ENCODE measurements at places on chromosomes 4 and X. TPM values are rescaled to one million over a fixed set of nuclear protein-coding genes. Genes with fewer than 3 reads are reported as not detected.
A peak's percentile ranks its signal among the peaks of the same experiment; 100 is the strongest.

GRCh38 chrX:41528784-41529183 lies 81.6 kb downstream of the NYX start:
- DNase-seq = no peak
- H3K36me3 ChIP-seq = peaks cover 37% of the 10 kb centered on the region
- H3K4me1 ChIP-seq = peaks cover 28% of the 10 kb centered on the region

Gene USP26
- not detected for total RNA-seq

- H3K4me1 ChIP-seq = no peaks in the 10 kb centered on the region
- no peak overlapping the region for H3K27ac ChIP-seq
- no peaks in the 10 kb centered on the region for H3K36me3 ChIP-seq
Observed at GRCh38 chrX:631802-632365, 1.3 kb downstream of the SHOX start.

GRCh38 chr4:185128272-185129119 lies 14.6 kb upstream of the SLC25A4 start:
- peak overlapping the region; percentile 71 for H3K4me3 ChIP-seq
- peaks cover 64% of the 10 kb centered on the region for H3K27me3 ChIP-seq
- no peak overlapping the region for H3K27ac ChIP-seq
- peaks cover 7% of the 10 kb centered on the region for H3K4me1 ChIP-seq
- no peak for DNase-seq

Gene UGT8
- total RNA-seq = not detected

DNA sequence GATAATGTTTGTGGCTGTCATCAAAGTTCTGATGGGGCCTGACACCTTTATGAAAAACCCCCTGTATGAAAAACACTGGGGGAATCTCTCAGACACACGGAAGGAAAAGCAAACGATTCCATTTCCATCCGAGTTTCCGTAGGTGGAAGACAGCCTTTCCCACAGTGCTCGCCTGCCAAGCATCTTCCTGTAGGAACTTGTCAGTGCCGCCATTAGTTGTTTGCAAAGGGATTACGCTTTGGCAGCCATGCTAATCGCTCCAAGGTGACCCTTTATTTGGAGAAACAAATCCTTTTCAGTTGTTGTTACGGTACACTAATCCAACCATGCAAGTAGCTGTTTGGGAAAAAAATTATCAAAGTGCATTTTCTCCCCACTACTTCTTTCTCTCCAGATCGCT lies 44.4 kb upstream of the STOX2 start:
- no peak for DNase-seq
- no peaks in the 10 kb centered on the region for H3K36me3 ChIP-seq
- H3K4me1 ChIP-seq = no peaks in the 10 kb centered on the region

DNA sequence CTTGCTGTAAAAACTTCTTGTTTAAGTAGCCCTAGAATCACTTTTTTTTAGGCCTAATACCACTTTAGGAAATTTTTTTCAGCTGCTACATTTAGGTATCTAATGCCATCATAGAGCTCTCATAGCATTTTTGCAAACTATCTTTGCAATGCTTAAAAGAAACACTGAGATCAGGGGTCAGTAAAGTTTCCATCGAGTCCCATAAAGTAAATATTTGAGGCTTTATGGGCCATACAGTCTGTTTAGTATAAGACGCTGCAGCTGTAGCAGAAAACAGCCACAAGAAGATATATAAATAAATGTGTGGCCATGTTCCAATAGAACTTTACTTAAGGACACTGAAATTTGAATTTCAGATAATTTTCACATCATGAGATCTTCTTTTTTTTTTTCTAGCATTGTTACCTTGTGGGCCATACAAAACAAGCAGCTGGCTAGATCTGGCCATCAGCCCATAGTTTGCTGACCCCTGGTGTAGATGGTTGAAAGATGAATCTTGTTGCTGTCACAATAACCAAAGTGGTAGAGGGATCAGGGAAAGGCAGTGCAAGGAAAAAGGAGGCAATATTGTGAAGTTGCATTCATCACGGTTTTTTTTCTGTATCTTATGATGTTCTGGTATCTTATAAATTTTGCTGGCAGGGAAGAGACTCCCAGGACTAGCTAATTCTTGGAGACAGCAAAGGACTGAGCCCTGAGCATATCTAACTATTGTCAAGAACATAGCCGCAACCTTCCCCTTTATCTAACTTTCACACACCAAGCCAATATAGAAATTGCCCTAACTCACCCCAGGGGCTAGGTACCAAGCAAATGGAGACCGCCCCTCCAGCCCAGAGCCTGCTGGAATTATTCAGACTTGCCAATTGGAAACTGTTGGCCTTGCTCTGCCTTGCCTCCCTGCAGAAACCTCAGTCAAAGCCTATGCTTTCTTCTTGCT lies 46.6 kb downstream of the RASGEF1B start:
- peaks cover 4% of the 10 kb centered on the region for H3K36me3 ChIP-seq
- no peaks in the 10 kb centered on the region for H3K27me3 ChIP-seq
- no peak overlapping the region for H3K4me3 ChIP-seq

Gene MGARP
- total RNA-seq = not detected

- H3K4me3 ChIP-seq = no peak overlapping the region
- no peaks in the 10 kb centered on the region for H3K4me1 ChIP-seq
- H3K27ac ChIP-seq = no peak overlapping the region
- DNase-seq = no peak
- H3K36me3 ChIP-seq = no peaks in the 10 kb centered on the region
- H3K27me3 ChIP-seq = no peaks in the 10 kb centered on the region
Observed at GRCh38 chrX:11967986-11968869, 170.0 kb upstream of the FRMPD4 start.

- H3K36me3 ChIP-seq = no peaks in the 10 kb centered on the region
- no peak for DNase-seq
- H3K27ac ChIP-seq = no peak overlapping the region
- no peaks in the 10 kb centered on the region for H3K4me1 ChIP-seq
Observed at GRCh38 chr4:13706120-13706519, 78.6 kb upstream of the BOD1L1 start.

GRCh38 chrX:27889878-27890277 lies 82.1 kb downstream of the MAGEB10 start:
- H3K27ac ChIP-seq = no peak overlapping the region
- H3K36me3 ChIP-seq = no peaks in the 10 kb centered on the region
- DNase-seq = no peak
- H3K27me3 ChIP-seq = no peaks in the 10 kb centered on the region
- no peak overlapping the region for H3K4me3 ChIP-seq
- no peaks in the 10 kb centered on the region for H3K4me1 ChIP-seq

DNA sequence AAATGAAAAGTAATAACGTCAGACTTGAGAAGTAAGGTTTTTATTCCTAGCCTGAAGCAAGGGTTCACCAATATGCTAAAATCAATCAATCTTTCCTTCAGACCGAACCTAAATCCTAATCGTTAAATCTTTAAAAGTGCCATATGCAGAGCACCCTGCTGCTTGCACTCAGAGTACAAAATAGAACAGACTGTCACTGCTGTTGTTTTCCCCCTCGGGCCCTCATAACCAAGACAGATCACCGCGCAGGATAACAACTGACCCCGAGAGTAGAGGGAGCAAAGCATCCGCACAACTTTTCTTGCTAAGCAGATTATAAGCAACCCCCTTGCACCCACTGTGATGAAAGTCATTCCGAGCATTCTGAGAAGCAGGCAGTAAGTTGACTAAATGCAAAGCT lies 550.9 kb upstream of the NDST4 start:
- H3K4me1 ChIP-seq = no peaks in the 10 kb centered on the region
- H3K27ac ChIP-seq = no peak overlapping the region
- H3K4me3 ChIP-seq = no peak overlapping the region
- H3K27me3 ChIP-seq = no peaks in the 10 kb centered on the region
- H3K36me3 ChIP-seq = no peaks in the 10 kb centered on the region
- no peak for DNase-seq

DNA sequence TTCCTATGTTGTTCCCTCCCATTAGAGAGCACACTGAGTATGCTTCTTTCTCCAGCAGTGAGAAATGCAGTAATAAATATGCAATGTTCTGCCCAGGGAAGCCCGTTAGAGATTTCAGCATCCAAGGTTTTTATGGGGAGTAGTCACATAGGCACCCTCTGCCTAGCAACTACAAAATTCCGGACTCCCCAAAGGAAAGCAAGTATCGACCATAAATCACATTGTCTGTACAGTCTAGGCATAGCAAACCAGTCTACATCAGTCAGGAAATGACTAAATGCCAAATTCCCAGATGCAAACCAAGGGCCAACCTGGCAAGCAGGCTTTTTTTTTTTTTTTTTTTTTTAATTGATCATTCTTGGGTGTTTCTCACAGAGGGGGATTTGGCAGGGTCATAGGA lies 34.8 kb downstream of the GPR101 start:
- no peak overlapping the region for H3K4me3 ChIP-seq
- no peaks in the 10 kb centered on the region for H3K4me1 ChIP-seq
- H3K27me3 ChIP-seq = no peaks in the 10 kb centered on the region
- no peak overlapping the region for H3K27ac ChIP-seq
- no peak for DNase-seq

DNA sequence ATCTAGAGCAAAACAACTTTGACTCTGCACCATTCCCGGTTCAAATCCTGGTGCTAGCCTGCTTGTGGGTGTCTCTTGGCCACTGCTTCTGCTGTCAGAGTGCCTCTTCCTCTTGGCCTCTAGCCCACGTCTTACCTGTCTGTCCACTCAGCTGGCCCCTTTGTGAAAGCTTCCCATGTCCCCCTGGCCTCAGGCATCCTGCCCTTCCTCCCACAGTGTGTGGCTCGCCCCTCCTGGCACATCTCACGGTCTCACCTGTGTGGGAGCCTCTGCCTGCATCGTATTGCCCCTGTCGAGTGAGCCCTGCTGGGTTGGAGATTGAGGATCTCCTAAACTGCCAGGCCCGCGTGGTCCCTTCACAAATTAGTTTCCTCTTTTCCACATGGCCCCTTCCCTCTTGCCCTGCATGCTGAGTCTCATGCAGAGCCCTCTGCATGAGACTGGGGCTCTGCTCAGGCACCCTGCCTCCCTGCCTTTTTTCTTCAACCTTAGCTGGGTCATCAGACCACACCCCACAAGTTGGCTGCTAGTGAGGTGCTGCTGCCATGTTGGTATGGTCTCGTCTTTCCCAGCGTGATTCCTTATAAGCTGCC lies 53.7 kb upstream of the TADA2B start:
- no peak for DNase-seq
- H3K27me3 ChIP-seq = no peaks in the 10 kb centered on the region
- H3K36me3 ChIP-seq = peaks cover 5% of the 10 kb centered on the region

Gene CYBB
- total RNA-seq = not detected

DNA sequence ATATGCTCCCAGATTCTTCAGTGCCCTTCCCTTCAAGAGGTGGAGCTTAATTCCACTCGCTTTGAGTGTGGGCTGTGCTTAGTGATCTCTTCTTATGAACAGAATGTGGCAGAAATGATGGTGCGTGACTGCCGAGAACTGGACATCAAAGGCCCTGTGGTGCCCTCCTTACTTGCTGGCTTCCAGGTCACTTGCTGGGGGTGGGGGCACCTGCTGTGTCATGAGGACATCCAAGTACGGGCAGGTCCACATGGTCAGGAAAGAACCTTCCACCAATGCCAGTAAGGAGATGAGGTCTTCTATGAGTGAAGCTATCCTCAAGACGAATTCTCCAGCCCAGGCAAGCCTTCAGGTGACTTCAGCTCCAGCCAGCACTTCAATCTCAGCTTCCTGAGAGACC lies 95.8 kb downstream of the FAM53A start:
- peaks cover 2% of the 10 kb centered on the region for H3K36me3 ChIP-seq
- H3K27me3 ChIP-seq = peaks cover 2% of the 10 kb centered on the region
- H3K4me1 ChIP-seq = no peaks in the 10 kb centered on the region
- DNase-seq = no peak
- H3K4me3 ChIP-seq = no peak overlapping the region

DNA sequence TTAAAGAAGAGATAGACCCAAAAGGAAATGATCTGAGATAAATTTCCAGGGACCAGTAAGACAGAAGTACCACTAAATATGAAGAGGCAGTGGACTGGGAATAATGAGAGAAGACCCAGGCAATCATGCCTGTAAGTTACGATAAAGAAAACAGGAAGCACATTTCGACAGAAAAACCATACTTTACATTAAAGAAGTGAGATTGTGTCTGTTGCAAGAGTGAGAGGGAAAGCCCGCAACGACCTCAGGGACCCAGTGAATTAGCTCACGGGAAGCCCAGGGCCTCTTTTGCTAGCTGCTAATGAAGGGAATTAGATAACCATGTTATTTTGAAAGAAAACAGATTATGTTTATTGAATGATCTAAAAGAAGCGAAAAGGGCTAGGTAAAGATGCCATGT lies 28.9 kb upstream of the ACSL1 start:
- no peak for DNase-seq
- H3K27me3 ChIP-seq = no peaks in the 10 kb centered on the region
- peak overlapping the region; percentile 61 for H3K4me3 ChIP-seq
- H3K36me3 ChIP-seq = peaks cover 2% of the 10 kb centered on the region
- peak overlapping the region; percentile 66 for H3K27ac ChIP-seq

Gene XAGE2
- not detected for total RNA-seq

Gene USP51
- 2.2 TPM for total RNA-seq

- no peak overlapping the region for H3K27ac ChIP-seq
- H3K27me3 ChIP-seq = no peaks in the 10 kb centered on the region
- DNase-seq = no peak
- H3K4me3 ChIP-seq = no peak overlapping the region
Observed at GRCh38 chr4:5204781-5205180, 153.5 kb downstream of the STK32B start.

DNA sequence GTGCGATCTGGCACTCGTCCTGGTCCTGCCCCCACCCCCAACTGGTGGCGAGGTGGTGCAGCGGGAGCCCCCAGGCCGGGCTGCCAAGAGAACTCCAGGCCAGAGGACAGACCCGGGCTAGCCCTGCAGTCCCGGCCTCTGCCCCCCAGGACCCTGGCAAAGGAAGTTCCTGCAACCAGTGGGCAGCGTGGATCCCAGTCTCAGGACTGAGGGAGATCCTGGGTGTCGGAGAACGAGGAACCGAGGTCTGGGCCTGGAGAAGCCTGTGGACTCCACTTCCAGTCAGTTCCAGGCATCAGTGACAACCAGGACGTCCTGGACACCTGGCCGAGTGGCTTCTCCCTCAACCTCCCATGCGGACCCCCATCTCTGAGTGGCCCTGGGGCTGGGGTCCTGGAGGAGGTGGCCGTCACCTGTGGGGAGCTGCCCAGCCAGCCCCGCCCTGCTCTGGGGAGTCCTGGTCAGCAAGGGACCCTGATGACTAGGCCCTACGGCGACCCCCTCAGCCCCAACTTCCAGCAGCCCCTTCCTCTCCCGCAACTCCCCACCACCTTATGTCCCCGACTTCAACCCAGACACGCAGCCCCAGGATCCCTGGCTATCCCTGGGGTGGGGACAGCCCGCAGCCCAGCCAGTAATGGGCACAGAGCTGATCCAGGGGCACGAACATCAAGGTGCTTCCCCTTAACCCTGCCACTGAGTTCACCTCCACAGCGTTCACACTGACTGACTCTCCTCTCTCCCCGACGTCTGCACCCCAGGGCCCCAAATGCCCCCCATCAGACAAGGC lies 53.7 kb upstream of the NKX1-1 start:
- DNase-seq = no peak
- H3K4me3 ChIP-seq = no peak overlapping the region
- H3K27ac ChIP-seq = no peak overlapping the region
- no peaks in the 10 kb centered on the region for H3K36me3 ChIP-seq

Data from activated T-helper 1 cell treated with anti-CD3 and anti-CD28 coated beads, Interleukin-12 subunit alpha, Interleukin-12 subunit beta, Interleukin-2, Interleukin-4 antibody, amounts not matched to agents 30 ng/mL and 10 ng/mL and 1 ng/mL, durations not matched to agents 14 hours and 24 hours and 36 hours (primary cell).